Iris pigment epithelial cell (primary cell): ENCODE measurements at places on chromosomes 3 and 15.

DNA sequence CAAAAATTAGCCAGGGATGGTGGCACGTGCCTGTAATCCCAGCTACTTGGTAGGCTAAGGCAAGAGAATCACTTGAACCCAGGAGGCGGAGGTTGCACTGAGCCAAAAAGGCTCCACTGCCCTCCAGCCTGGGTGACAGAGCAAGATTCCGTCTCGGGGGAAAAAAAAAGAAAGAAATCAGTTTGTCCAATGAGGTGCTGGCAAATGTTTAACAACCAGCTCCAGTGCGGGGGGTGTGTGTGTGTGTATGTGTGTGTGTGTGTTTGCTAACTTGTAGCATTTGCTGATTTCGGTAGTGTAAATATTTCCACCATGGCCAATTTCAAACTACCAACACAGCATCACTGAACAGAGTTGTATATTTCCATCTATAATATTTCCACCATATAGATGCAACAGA is 23.8 kb upstream of the IDH2 start:
- no peak for DNase-seq

DNA sequence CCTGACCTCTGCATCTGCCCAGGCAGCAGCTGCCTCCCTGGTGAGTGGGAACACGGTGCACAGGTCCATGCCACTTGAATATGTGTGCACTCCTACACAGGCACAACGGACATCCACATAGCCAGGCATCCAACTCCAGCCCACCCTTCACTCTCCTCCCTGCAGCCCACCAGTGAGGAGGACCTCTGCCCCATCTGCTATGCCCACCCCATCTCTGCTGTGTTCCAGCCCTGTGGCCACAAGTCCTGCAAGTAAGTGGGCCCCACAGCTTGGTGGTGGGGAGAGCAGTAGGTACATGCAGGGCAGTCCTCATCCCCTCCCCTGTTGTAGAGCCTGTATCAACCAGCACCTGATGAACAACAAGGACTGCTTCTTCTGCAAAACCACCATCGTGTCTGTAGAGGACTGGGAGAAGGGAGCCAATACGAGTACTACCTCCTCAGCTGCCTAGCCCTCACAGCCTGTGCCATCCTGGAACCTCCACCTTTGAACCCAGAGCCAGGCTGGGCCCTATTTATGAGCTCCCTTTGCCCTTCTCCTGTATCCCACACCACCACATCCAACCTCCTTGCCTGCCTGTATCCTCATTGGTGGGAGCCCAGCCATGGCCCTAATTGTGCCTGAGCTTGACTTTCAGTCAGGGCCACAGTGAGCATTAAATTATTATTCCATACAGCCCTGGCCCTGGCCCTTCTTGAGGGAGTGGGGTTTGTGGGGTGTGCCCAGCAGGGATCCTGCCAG is 1.5 kb upstream of the AMIGO3 start:
- DNase-seq = no peak

- no peak for DNase-seq
These were observed 20.8 kb downstream of the STAC start for GRCh38 chr3:36401056-36401455.

DNA sequence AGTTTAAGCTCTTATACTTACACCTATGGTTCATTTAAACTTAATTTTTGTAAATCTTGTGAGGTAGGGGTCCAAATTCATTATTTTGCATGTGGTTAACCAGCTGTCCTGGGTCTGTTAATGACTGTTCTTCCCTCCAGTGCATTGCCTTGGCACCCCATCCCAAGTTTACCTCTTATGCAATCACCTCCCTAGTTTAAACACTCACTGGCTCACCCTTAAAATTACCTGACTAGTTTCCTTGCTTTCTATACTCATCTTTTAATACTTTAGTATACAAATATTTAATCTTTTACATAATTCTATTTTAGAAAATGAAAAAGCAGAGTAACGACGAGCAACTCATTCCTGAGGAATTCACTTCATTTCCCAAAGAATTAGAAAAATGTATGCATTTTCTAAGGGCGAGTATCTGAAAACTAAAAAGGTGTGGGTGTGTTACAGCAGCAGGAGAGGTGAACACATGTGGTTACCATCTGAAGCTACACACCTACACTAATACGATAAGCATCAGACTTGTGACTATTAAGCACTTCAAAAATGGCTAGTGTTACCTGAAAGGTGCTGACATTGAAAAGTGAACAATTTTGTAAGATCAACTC is 33.7 kb downstream of the TJP1 start:
- DNase-seq = no peak

GRCh38 chr3:196837819-196838420 is 29.8 kb upstream of the SENP5 start:
- peak; percentile 51 for DNase-seq

- no peak for DNase-seq
These were observed 102.7 kb downstream of the ASB7 start for GRCh38 chr15:100705065-100705464.

- no peak for DNase-seq
These were observed 1.6 kb downstream of the INSYN1 start for GRCh38 chr15:73751511-73751898.

GRCh38 chr15:85337425-85338074 is 42.9 kb upstream of the AKAP13 start:
- no peak for DNase-seq

DNA sequence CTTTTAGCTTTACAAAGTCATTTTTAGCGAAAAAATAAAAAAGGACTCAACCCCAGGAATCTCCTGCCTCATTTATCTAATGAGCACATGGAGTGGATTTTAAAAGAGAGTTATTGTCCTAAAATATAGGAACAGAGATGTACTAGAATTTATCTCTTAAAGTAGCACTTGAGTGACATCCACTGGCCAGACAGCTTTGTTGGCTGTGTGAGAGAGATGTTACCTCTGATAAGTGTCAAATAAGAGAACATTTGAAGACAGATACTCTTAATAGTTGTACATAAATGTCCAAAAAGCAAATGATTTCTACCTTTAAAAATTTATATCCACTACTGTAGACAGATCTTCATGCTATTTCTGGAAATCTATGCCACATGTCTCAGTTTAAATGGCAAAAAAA is 12.3 kb upstream of the MFSD1 start:
- DNase-seq = peak; percentile 84

DNA sequence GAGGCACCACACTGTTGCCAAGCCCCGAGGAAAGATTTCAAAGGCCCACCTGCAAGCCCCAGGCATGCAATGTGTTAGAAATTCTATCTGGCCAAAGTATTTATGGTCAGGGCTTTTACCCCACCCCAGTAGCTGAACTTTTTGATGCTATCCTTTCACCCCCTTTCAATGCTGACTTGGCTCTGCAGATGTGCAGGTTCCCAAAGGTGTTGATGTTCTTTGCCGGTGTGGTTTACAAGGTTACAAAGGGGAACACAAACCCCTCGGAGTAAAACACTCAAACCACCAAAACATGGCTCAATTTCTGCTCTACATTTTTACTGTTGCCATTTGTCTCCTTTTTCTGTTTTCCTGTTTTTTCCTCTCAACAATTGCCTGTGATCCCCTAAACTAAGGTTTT is 145.4 kb upstream of the BNIP2 start:
- no peak for DNase-seq

- no peak for DNase-seq
These were observed 20.4 kb downstream of the FBN1 start for GRCh38 chr15:48625126-48625525.

- no peak for DNase-seq
These were observed 244.3 kb downstream of the NTRK3 start for GRCh38 chr15:88012233-88012632.

- DNase-seq = no peak
These were observed 79.3 kb downstream of the SHQ1 start for GRCh38 chr3:72768936-72769335.

- peak; percentile 10 for DNase-seq
These were observed 47.1 kb downstream of the ERC2 start for GRCh38 chr3:56421205-56421604.

DNA sequence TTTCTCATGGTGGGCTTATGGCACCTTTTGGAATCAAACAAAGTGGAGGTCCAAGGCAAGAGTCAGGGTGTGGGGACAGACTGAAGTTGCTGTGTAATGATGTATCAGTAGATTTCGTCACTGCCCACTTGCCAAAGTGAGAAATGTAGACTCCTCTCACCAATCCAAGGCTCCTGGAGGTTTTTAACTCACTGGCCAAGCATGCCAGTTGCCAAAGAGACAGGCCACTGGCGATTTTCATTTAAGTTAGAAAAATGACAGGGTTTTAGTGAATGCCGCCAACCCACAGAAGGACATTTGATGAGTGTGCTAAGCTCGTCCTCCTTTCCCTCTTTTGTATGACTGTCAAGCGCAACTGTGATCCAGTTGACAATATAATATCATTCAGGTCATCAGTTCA is 209.2 kb downstream of the FEZF2 start:
- no peak for DNase-seq

DNA sequence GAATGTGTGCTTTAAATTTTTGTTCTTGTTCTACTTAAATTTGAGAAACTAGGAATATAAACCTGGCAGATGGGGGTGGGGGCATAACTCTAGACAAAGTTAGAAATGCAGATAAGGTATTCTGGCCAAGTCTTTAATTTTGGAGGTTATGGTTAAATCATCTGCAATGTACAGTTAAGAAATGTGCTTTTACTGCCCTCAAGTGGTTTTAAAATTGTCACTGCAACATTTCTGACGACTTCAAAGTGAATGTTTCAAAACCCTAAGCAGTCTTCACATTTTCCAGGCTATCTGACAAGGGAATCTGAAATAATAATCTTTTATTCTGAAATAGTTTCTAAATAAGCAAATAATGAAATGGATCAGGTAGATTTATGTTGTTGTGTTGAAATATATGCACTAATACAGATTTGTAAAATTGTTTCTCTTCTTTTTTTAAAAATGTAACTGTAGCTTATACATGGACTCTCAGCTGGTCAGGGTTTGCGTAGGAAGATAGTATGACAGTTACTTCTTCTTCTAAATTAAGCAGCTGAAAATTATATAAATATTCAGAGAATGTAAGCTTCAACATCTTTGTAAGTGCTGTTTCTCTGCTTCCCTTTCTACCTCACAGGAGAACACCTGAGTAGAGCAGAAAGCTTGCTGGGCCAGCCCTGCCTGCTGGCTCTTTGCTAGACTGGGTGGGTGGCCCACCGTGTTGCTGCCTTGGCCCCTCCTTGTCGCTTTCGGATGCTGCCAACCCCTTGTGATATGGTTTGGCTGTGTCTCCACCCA is 45.0 kb downstream of the SUCNR1 start:
- DNase-seq = peak; percentile 79

- peak; percentile 20 for DNase-seq
These were observed 103.1 kb downstream of the THSD4 start for GRCh38 chr15:71218272-71218805.

- no peak for DNase-seq
These were observed 19.8 kb upstream of the ACAD9 start for GRCh38 chr3:128859630-128860029.

DNA sequence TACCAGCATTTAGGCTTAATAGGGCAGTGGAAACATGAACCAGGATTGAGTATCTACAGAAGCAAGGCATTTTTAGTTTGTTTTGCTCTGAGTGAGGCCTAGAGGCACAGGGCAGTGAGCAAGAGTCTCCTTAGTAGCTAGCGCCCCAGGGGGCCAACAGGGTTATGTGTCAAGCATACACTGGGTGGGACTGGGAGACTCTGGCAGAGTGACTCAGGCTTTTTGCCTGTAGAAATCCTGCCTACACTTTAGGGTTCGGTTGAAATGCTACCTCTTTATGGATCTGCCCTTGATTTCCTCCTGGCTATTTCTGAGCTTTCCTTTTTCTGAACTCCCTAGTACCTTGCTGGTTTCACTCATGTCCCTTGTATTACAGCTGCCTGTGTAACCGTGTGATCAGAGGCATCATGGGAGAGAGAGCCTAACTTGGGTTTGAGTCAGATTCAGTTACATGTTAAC is 72.2 kb downstream of the TOP2B start:
- DNase-seq = peak; percentile 95

DNA sequence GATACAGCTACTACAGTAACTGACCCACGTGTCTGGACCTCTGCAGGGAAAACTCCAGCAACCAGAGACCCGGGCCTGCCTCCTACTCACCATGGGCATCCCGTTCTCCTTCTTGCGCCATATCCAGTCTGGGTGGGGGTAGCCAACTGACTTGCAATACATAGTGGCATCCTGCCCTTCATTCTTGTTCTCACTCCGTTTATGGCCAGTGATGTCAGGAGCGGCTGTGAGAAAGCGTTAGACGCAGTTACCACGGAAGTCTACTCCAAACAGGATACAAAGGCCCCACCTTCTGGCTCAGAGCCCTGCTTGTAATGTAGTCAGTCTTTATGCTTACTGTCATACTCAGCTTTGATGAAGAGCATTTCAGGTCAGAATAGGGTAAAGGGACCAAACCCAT is 59.6 kb downstream of the NPTN start:
- DNase-seq = peak; percentile 95

DNA sequence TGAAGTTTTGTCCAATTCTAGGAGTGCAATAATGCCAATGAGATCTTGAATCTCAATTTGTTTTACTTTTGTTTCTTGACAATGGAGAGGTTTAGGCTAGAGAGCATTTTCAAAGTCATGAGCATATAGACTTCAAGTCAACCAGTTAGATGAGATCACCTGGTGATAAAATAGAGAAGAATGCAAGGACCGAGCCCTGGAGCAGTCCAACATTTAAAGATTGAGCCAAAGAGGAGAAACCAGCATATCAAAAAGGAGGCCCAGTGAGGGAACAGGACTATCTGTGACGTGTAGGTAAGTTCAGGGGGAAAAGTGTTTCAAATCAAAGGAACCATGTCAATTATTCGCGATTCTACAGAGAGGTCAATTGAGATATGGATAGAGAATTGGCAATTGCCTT is 1.7 kb upstream of the PIAS1 start:
- DNase-seq = no peak

DNA sequence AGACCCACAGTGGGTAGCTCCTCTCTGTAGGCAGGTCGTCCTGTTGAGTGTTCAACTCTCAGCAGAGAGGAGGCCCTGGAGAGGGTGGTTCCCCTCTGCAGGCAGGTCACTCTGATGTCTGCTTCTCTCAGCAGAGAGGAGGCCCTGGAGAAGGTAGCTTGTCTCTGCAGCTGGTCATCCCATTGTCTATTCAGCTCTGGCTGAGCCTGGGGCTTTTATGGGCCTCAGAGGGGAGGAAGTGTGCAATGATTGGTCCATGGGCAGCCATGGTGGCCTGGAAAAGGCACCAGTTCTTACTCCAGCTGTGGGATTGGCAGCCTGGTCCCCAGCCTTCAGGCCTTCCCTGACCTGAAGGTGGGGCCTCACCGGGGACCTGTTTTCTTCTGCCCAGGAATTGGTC is 52.9 kb downstream of the PPCDC start:
- no peak for DNase-seq

DNA sequence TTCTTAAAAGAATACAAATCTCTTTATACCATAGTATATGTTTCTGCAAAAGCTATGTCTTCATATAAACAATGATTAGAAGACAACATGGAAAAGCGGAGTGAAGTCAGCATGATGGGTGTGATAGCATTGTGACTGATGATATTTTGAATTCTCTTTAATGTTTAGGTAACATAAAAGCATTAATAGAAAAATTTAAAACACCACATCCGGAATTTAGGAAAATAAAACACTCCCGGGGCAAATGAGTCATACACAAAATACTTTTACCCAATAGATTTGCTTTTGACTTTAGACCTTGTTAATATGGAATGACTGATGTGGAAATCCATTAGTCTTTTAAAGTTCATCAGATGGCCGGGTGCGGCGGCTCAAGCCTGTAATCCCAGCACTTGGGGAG is 134.7 kb downstream of the P3H2 start:
- DNase-seq = peak; percentile 78

GRCh38 chr3:179603831-179604230 is 607 bp downstream of the MRPL47 start:
- no peak for DNase-seq
